ENCODE measurements at places on chromosomes 4 and X.

DNA sequence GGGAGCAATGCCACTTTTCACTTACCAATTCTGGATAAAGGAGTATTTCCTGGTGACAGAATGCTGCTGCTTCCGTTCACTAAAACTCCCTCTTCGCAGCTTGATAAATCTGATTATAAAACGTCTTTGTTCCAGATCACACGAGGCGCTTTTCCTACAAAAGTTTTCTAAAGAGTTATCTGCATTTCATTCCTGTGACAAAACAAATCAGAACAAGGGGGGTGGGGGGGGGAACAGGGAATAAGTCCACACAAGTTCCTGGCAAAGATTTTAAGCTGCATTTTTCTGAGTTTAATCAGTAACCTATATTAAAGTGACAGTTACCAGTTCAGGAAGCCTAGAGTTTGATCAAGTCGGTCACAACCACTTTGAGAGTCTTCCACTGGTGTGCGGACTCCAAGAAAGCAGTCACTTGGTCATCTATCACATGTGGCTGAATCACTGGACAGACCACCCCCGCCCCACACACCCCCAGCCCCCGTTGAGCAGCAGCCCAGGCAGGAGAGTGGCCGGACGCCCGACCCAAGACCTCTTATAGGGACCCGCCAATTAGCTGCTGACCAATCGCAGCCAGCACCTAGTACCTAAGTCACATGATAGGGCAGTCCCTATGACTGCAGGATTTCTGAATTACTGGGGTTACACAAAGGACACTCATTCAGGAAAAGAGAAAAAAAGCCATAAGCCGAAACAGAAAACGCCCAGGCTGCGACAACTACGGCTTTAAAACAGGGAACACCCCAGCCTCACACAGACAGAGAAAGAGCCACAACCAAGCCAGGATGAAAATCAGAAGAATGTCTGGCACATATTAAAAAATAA is 569.3 kb upstream of the DIPK2B start:
- peak; percentile 93 for DNase-seq

DNA sequence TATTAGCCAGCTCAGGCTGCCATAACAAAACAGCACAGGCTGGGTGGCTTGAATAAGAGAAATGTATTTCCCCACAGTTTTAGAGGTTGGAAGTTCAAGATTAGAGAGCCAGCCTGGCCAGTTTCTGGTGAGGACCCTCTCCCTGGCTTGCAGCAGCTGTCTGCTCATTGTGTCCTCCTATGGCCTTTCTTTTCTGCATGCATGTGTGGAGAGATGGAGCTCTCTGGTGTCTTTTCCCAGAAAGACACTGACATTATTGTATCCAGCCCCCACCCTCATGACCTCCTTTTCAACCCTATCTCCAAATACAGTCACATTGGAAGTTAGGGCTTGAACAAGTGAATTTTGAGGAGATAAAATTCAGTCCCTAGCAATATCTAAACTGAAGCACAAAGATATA is 263.8 kb upstream of the PABPC4L start:
- no peak for DNase-seq

DNA sequence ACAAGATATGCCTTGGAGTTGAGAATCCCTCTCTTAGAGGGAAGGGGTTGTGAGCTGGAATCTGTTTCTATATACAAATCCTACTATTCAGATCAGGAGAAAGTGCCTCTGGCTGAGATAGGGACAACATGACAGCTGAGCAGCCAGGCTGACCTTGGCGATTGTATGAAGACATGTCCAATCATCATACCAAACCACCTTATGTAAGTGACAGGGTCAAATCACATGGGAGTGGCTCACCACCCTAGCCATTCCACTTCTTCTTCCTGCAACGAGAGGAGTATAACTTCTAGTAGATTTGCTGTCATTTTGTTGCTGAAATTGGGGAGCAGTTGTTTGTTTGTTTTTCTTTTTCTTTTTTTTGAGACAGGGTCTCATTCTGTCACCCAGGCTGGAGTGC is 48.3 kb upstream of the TMEM150C start:
- no peak for DNase-seq

- no peak for DNase-seq
These were observed 227.0 kb downstream of the CPE start for GRCh38 chr4:165605811-165606210.

DNA sequence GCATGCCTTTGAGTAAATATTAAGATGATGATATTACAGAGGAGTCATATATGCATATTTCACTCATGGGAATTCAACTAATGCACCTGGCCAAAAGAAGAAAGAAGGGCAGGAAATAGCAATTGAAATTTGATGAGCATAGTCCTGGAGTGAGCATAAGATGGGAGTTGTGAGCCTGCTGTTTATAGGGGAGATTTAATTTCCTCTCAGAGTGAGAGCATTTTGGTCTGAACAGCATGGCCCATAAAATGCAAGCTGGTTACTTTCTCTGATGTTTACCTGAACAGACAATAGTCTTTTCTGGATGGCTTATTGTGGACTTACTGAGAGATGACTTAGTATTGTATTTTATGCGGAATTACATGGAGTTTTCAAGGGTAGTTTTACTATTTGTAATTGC is 53.6 kb downstream of the FHIP1A start:
- DNase-seq, result no peak

- no peak for DNase-seq
These were observed 963.6 kb upstream of the DIAPH2 start for GRCh38 chrX:95721011-95721410.

DNA sequence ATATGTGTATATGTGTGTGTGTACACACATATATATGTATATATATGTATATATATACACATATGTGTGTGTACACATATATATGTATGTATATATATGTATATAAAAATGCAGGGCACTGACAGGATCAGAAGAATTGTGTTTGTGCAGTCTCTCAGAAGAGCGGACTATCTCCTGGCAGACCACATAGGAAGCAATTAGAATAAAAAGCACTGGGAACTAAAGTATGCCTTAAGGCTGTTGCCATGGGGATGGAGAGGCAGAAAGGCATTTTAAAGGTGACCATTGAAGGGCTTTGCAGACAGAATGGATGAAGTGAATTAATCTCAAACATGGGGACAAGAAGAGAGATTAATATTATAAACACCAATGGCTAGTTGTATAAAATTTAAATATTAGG is 33.7 kb upstream of the USP51 start:
- DNase-seq, result no peak

DNA sequence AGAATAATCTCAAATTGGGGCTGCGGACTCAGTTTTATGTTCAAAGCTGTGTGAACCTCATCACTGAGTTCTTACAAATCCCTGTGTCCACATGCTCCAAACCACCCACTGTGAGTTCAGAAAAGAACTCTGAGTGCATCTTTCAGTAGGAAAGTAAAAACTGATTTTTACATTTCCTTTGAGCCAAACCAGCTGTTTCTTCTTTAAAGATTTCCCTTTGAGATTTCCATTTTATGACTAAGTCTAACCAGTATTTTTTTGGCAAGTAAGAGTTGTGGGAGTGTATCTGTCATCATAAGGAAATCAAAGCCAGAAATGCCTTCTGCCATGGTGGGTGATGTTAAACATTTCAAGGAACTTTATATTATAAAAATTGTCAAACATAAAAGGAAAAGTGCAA is 100.0 kb downstream of the TET2 start:
- no peak for DNase-seq

DNA sequence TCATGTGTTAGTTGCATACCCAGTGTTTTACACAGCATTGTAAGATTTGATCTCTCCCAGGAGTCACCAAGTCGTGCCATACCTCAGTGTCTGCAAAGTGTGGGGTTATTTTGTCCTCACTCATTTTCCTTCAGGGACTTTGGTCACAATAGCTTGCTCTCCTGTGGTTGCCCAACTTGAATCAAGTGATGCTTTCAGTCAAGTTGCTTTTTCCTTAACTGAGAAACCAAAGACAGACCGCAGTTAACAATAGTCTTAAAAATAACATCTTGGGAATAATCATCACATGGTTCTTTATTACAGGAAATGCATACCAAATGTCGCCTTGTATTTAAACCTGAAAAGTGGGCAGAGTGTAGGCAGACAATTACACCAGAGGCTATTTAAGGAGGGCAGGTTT is 44.5 kb upstream of the NDP start:
- peak; percentile 13 for DNase-seq

DNA sequence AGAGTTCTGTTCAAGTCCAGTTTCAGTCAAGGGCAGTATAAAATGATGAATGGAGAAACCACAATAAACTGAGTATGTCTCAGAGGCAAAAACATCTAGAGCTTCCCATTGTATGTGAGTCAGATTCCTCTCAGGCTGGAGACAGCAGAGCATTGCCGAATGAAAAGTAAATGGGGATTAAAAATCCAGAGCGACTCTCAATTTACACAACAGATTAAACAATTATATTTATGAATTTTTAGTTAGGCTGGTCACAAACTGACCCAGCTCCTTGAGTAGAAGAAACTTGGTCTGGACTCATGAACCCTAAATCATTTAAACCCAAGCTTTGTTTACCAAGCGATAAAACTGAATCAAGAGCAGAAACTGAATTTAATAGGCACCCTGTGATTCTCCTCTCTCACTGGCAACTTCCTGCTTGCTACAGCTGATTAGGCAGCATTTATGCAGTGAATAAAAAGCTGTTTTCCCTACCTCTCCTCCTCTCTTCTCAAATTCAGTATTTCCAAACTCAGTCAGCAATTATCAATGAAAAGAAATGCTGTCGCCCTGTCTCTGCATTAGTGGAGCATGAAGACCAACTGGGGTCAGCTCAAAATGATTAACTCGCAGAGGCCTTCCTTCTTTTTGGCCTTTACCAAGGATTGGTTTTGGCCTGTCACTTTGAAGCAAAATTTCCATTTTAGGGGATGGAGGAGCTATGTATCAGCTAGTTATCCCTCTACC is 568.0 kb downstream of the PDHA2 start:
- peak; percentile 75 for DNase-seq

GRCh38 chr4:39852636-39853035 is 125.1 kb downstream of the PDS5A start:
- no peak for DNase-seq

GRCh38 chrX:41490446-41490845 is 43.3 kb downstream of the NYX start:
- no peak for DNase-seq

DNA sequence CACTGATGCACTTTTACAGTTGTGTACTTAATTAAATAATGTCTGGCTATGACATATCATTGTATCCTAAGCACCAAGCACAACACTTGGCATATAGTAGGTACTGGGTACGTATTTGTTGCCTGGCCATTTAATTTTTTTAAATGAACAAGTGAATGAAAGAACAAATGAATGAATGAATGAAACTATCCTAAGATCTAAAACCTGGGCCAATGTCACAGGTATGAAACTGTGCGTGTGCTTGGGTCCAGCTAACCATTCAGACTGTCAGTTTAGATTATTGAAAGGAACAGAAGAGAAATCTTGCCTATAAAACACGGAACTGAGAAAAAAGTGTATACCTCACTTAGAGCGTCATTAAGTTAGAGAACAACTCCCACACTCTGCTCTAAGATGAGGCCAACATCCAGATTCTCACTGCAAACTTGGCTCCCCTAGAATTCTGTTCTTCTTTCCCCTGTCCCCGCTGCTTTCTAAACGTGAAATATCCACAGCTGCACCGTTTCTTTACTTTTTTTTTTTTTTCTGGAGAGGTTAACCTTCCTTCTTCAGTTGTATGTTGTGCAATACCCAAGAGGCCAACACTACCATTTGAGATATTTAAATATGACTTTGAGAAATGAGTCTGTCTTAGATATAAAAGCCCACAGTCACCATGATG is 17.3 kb upstream of the SEL1L3 start:
- no peak for DNase-seq

DNA sequence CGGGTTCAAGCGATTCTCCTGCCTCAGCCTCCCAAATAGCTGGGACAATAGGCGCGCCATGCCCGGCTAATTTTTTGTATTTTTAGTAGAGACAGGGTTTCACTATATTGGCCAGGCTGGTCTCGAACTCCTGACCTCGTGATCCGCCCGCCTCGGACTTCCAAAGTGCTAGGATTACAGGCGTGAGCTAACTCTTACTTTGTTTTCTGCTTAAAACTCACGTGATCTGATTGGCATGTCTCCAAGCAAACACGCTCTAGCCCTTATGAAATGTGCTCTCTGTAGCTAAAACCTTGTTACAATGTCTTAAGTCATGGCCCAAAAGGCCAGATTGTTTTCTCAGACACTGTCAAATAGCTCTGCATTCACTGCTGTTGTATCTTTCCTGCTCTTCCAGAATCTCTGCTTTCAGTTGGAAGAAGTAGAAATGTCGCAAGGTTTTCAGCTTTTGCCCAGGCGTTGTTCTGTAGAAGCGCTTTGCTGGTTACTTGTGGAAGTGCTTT is 39.7 kb upstream of the OGT start:
- peak; percentile 19 for DNase-seq

- no peak for DNase-seq
These were observed 56.4 kb downstream of the SCFD2 start for GRCh38 chr4:53309321-53310040.

- DNase-seq, result peak; percentile 54
These were observed 70.7 kb upstream of the SH3RF1 start for GRCh38 chr4:169341490-169341889.

GRCh38 chrX:133475521-133475920 is 60.2 kb upstream of the GPC4 start:
- DNase-seq, result no peak

DNA sequence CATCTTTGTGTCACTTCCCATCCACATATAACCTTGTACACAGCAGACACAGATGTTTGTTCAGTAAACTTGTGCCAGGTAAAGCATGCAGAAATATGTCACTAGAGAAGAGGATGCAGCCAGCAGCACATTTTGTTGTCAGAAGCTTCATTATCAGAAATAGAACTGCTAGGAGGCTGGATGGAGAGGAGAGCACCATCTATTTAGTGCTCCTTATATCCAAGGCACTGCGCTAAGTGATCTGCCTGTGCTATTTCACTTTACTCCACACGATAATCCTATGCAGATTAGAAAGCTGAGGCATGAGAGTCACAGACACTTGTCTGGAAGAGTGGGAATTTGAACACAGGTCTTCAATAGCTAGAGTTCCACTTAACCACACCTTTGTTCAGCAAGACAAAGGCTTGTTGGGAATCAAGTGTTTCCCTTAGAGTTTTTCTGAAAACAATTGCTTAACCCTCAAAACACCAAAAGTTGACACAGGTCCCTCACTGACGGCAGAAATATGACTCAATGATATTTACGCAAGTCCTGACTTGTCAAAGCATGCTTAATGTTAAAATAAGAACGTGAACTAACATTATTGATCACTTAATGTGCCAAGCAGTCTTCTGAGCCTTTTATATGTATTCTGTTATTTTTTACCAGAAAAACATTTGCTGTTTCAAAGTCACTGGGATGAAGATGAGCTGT is 1.2 kb upstream of the QDPR start:
- DNase-seq, result no peak

- DNase-seq, result no peak
These were observed 1.1 kb downstream of the PJA1 start for GRCh38 chrX:69163936-69164741.

DNA sequence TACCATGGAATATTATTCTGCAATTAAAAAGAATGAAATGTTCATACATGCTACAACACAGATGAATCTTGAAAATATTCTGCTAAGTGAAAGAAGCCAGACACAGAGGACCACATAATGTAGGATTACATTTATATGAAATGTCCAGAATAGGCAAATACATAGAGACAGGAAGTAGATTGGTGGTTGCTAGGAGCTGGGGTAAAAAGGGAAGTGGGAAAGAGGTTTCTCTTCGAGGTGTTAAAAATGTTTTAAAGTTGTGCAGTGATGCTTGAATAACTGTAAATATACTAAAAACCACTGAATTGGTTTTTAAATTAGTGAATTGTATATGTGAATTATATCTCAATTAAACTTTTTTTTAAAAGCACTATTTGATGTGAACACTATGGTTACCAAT is 3.6 kb upstream of the NXT2 start:
- DNase-seq, result no peak

- no peak for DNase-seq
These were observed 73.1 kb downstream of the MAPK10 start for GRCh38 chr4:86286726-86287125.

- no peak for DNase-seq
These were observed at the start of gene DUSP21 for GRCh38 chrX:44843753-44844152. Gene DUSP21, plus strand, starts transcription at chrX:44844021. Its CDS starts 112 bp downstream, at chrX:44844133.

Data from renal cortical epithelial cell (primary cell).